ENCODE measurements at places on chromosomes 1 and 21.

DNA sequence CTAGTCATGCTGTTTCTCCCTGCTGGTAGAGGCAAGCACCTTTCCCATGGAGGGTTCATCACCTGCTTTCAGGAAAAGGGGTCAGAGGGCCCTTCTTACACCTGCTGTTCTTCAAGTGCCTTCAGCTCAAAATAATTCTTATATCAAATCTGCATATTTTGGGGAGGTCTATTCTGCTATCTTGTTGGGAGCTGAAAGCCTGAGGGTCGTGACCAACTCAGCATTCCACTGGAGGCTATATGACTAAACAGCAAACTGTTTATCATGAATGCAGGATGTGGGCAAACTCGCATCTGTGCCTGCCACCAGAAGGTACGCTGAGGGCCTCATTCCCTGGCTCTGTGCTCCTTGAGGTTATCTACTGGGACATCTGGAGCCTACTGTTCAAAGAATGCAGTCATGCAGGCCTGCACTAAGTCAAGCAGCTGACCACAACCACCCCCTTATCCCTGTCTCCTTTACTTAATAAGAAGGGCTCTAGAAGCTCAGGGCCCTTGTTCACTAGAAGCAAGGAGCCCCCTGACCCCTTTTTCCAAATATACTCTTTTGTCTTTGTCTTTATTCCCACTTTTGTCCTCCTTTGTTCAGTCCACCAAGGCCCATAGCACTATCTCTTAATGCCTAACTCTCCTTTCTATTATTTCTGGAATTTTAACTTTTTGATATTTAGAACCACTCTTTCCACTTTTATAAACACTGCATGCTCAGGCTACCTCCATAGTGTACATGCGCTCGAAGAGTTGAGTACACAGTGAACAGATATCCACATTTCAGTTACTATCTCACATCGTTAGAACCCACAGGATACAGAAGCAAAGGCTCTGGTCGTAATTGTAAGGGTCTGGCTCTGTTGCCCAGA is 4.5 kb upstream of the TRIM17 start:
- DNase-seq = no peak

- DNase-seq = no peak
These were observed 691 bp downstream of the SFPQ start for GRCh38 chr1:35192056-35192852.

DNA sequence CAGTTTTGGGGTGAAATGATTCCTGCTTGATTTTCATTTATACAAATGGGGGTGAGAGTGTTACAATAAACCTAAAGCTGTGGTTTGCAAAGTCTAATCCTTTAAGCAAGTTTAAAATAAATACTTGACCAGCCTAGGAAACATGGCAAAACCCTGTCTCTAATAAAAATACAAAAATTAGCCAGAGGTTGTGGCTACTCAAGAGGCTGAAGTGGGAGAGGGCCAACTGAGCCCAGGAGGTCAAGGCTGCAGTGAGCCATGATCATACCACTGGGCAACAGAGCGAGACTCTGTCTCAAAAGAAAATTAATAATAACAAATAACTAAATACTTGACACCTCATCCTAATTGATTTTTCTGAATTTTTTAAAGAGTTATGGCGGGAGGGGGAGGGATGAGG is 110.8 kb downstream of the EIF4G3 start:
- DNase-seq = no peak

DNA sequence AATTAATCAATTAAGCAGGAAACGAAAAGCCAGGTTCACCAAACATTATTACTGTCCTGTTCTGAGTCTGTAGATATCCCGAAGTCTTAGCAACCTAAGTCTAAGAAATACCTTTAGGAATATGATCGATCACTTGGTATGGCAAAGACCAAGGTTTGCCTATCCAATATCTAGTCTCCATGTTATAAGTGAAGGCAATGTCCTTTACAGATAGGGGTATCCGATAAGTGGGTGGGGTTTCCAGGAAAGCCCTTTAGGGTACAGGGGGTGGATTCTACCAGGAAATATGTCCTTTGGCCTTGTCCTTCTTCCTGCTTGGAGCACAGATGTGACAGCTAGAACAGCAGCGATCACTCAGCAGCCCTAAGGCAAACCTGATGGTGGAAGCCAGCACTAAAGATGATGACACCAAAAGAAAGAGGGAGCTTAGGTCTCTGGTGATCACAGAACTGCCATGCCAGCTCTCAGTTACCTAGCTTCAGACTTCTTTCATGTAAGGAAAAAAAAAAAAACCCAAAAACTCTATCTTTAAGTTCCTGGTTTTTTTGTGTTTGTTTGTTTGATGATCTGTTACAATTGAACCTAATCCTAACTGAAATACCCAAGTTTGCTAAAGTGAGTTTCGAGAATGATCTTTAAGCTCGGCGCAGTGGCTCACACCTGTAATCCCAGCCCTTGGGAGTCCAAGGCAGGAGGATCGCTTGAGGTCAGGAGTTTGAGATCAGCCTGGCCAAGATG is 40.8 kb downstream of the DSTYK start:
- DNase-seq = no peak

- no peak for DNase-seq
These were observed 226.7 kb upstream of the RUNX1 start for GRCh38 chr21:35275776-35276175.

DNA sequence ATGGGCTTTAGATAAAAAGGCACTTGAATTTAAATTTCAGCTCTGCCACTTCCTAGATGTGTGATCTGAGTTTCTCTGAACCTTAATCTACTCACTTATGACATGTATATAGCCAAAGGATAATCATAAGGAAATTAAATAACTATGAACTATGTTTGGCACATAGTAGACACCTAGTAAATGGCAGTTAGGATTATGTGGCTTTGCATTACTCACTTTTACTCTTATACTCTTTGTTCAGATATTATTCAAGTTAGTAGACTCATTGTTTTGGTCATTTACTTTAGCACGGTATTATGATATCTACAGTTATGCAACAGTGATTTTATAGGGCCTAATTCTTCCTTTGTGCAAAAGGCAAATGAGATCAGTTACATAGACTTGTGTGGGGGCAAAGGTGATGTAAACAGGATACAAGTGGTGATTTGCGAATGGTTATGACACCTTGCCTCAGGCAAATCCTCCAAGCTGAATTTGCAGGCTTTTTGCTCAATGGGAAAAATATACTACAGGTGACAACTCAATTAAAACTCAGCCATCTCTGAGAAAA is 297.2 kb upstream of the PBX1 start:
- DNase-seq = no peak

- no peak for DNase-seq
These were observed at the start of gene SIM2 for GRCh38 chr21:36698981-36699545. Gene SIM2 (plus strand): TSS chr21:36699115. CDS start chr21:36699747, 632 bp downstream.

Data from AG04449 (cell line).